ENCODE measurements at places on chromosomes 3 and 15.

GRCh38 chr15:31135523-31135922, 34.0 kb upstream of the TRPM1 start:
- no peak for DNase-seq

DNA sequence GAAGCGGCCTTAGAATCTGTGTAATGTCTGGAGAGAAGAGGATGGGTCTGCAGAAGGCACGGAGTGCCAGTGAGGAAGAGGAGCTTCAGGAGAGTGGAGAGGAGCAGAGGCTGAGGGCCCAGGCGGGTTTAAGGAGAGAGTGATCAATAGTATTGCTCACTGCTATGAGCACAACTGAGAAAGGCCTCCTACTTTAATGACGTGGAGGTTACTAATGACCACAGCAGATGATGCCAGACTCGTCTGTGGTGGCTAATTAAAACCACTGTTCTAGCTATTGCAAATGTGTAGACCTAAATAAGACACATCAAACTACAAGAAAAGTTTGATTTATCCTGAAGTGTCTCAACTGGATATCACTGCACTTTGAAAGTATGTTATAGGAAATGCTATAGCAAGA, 33.2 kb downstream of the MTMR10 start:
- no peak for DNase-seq

- DNase-seq, result peak; percentile 33
Observed at GRCh38 chr3:150014782-150015181, 44.1 kb upstream of the PFN2 start.

DNA sequence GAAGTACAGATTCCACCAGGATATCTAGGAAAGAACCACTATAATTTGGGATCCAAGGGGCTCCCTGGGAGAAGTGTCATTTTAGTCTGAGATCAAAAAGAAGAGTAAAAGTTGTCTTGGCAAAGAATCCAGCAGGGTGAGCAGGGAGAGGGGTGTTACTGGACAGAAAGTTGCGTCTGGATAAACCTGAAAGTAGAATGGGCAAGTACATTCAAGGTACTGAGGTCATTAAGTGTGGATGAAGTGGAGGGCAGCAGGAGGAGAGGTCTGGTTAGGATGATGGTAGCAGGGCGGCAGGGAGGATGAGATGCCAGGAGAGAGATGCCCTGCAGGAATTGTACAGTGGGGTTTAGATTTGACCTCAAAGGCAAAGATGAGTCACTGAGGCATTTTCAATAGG, 253.3 kb downstream of the KLF13 start:
- no peak for DNase-seq

GRCh38 chr15:25408428-25408827, 30.4 kb downstream of the UBE3A start:
- DNase-seq, result no peak

DNA sequence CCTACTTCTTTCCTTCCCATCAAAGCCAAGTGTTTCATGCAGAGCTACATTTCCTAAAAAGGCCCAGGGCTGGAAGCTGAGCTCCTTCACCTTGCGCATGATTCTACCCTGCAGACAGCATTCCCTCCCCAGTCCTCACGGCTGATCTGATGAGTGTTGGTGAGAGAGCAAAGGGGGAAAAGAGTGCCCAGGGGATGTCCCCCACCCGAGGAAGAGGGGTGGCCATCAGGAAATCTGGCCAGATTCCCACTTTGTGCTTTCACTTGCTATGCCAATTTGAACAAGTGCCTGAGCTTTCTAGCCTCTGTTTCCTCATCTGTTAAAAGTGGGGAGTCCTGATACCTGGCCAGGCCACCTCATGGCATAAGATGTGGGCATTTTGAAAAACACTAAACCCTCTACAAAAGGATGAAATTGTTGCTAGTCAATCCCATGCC, 231.0 kb upstream of the TLE3 start:
- no peak for DNase-seq

Measured in MM.1S (cell line).